HS-5 (cell line): ENCODE measurements at places on chromosomes 3 and 15.

DNA sequence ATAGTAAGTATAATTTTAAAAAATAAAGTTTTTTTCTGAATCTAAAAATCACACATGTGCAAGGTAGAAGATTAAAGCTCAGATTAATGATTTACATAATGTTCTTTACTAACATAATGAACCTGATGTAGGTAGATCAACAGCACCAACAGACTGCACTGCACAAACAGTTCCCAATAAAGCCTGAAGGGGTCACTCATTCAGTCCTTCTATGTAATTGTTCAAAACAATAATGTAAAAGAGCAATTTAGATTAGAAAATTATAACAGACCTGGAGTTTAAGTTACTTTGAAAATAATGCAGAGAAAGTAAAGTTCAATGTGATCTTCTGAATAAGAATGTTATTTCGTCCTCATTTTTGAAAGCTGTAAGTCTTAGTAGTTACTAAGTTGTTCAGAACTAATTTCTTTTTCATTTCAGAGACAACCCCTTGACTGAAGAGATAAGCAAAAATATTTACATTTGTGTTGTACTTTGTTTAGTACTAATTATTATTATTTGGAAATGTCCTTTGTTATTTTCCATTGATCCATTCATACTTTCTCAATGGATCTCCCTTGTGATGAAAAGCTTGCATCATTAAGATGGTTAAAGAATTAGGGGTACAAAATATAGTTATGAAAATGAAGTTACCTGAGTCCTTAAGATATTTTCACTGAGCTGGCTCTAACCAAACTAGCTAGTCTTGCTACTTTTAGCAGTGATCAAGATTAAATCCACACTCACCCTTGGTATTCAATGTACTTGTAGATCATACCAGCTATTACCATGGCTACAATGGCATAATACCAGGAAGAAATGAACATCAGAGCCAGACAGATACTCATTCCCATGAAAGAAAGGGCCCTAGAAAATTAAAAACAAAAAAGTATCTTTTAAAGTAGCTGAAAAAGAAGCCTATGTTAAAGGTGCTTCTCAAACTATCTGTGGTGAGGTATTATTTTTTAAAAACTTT, 16.8 kb downstream of the EMC4 start:
- DNase-seq: no peak

DNA sequence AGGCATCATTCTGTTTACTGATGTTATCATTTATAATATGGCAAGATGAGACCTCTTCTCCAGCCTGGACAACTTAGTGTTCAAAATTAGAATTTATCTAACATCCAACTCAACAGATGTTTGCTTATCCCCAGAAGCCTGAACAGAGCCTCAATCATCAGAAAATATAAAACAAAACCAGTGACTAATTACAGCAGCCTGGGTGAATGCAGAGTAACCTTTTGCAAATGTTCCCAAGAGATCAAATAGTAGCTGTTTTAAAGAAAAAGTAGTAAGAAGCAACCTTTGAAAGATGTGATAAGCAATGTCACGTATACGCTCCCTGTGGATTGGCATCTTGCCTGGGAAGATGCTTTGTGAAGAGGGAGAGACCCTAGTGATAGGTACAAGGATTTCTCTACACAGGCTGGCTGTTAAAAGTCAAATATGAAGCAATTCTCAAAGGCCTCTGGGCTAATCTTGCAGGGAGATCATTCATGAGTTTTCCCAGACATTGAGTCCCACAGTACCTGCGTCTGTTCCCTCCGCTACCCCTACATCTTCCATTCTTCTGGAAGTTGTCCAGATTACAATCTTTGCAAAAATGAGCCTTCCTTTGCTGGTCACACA, 39.3 kb upstream of the PRICKLE2 start:
- no peak for DNase-seq

DNA sequence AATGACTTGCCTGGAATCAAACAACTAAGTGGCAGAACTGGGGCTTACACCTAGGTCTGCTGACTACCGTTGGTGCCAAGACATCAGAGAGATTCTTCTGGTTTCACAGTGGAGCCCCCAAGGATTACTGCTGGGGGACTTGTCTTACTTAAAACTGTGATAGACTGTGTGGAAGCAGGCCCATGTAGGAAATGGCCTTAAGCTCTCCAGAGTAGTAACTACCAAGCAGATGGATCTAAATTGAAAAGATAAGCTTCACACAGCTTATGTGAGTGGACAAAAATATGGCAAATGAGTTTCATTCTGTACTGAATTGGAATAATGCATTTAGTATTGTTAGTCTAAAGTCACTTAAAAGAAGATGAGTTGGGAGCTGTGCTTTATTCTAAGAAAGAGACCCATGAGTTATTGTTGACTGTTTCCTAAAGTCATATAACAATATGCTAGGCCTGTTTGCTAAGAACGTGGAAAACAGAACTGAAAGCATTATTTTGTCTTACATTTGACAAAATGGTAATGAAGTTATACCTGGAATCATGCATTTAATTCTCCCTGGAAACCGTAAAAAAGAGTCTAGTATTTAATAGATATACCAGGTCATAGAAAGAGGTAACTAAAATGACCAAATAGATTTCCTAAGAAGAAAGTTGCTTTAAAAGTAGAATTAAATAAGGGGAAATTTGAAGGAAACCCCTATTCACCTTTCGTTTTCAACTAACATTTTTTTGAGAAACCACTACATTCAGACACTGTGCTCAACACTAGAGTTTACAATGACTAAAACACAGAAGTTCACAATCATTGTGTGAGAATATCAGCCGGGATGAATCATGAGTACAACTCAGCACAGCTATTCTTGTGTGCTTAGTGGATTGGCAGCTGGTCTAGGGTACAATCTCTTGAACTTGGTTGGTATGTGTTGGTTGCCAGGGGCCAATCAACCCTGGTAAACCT, 13.0 kb upstream of the MAPK6 start:
- DNase-seq: no peak

DNA sequence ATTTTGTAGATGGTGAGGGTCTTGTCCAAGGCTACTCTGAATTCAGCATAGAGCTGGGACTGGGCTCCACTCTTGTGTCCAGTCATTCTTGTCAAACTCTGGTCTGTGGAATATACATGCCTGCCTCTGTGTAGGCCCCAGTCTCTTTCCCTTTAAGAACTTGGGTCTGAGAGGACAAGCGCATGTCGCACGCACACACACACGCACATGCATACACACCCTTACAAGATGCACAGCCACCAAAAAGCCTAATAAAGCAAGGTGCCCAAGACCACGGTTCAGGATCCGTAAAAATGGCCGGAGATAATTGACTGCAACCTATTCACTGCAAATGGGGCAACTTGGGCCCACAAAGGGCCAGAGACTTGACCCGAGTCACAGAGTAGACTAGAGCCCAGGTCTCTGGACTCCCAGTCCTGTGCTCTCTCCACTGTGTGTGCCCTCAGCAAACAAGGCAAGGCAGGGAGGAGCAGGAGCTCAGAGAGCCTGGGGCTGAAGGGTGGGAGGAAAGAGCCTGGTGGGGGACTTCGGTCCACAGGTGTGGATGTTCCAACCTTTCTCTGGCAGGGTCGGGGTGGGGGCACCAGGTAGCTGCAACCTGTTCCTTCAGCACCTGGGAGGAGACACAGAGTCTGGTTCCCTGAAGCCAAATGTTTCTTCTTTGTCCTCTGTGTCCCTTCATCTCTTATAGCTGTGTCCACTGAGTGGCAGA, 914 bp upstream of the PAQR5 start:
- no peak for DNase-seq

GRCh38 chr3:135966271-135966961, 888 bp downstream of the PPP2R3A start:
- no peak for DNase-seq

DNA sequence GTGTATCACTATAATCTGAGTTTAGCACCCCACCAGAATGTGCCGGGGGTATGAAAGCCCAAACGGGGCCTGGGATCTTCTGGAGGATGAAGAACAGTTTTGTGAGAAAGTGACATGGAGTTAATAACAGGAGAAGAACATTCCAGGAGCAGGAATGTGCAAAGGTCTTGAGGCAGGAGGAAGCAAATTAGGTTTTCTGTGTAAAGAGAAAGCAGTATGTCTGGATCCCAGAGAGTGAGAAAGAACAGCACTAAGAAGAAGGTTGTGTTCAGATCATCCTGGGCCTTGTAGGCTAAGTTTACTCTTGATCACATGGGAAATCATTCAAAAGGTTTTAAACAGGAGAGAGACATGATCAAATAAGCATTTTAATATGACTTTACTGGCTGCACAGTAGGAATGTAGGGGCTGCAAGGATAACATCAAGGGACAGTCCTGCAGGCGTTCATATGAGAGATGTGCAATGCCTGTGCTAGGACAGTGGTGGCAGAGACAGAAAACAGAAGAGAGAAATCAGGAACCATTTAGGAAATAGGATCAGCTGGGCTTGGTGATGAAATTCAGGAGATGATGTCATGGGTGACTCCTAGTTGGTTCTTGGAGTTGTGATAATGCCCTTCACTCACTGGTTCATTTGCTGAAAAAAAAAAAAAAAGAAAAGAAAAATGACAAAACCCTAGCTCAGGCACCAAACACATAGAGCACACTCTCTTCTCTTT, 113.5 kb downstream of the TNIK start:
- DNase-seq: no peak

DNA sequence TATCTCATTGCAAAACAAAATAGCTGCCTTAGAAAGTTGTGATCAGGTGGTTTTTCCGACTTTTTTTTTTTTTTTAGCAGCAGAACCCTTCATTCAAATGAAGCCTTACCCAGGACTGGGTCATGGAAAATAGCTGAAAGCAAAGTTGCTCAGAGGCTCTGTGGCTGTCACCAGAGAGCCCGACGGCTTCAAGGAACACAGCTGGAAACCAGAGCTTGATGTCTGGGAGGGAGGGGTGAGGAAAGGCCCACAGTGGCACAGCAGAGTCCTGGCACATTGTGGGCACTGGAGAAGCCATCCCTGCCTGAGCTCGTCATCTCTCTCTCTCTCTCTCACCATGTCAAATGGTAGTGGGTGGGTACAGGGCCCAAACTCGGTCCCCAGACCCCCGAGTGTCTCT, 77.5 kb downstream of the RPN1 start:
- no peak for DNase-seq

GRCh38 chr3:161349529-161350312, 21.6 kb downstream of the SPTSSB start:
- DNase-seq: peak; percentile 81

- no peak for DNase-seq
Measured at GRCh38 chr3:85228966-85229365, 270.2 kb downstream of the CADM2 start.

- no peak for DNase-seq
Measured at GRCh38 chr3:21898316-21898715, 147.3 kb upstream of the ZNF385D start.

- no peak for DNase-seq
Measured at GRCh38 chr3:197367081-197367780, 68.8 kb upstream of the DLG1 start.

- DNase-seq: no peak
Measured at GRCh38 chr15:39183164-39183881, 397.6 kb upstream of the THBS1 start.

DNA sequence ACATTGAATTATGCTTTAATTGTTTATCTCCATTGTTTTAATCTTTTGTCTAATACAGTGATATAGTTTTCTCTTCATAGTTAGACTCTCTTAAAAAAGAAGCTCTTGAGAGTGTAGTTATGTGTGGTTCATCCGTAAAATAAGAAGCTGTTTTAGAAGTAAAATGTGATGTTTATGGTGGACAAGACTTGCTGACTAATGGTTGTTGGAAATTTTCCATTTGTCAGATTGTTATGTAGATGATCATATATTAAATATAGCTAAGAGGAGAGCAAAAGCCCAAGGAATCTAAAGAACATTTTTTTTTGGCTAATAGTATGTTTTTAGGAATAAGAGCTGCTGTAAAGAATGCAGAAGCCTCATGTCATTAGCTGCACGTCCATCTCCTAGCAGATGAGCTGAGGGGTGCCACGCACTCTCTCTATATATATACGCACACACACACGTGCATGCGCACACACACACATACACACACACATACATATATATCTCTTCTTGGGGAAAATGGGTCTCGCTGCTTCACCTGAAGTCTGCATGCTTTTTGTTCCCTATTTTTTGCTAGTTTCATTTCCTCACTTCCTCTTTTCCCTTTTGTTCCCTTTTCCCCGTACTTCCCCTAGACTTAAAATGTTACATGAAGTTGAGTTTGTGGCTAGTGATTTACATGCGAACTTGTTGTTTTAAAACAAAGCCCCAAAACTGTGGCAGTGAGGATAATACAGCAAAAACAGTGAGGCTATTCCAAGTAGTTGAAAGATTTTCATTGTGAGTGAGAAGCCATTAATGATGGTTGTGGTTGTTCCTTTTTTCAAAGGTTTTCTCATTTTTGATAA, 107.8 kb downstream of the MBNL1 start:
- no peak for DNase-seq

DNA sequence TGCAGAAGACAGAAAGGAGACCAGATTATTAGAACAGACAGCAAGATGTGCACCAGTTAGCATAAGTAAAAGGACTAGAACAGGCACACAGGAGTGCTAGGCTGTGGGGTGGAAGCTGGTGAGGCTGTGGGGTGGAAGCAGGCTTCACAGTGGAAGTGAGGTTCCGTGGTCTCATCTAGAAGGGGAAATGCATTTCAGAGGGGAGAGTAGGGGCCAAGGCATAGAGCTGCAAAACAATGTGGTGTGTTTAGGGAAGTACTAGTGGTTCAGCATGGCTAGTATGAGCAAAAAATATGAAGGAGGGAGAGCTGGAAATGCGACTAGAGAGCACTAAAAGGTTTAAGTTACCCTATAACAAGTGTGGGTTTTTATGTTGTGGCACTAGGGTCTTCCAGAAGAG, 6.5 kb downstream of the POPDC2 start:
- no peak for DNase-seq

- DNase-seq: no peak
Measured at GRCh38 chr3:71453822-71454511, 129.6 kb downstream of the FOXP1 start.

DNA sequence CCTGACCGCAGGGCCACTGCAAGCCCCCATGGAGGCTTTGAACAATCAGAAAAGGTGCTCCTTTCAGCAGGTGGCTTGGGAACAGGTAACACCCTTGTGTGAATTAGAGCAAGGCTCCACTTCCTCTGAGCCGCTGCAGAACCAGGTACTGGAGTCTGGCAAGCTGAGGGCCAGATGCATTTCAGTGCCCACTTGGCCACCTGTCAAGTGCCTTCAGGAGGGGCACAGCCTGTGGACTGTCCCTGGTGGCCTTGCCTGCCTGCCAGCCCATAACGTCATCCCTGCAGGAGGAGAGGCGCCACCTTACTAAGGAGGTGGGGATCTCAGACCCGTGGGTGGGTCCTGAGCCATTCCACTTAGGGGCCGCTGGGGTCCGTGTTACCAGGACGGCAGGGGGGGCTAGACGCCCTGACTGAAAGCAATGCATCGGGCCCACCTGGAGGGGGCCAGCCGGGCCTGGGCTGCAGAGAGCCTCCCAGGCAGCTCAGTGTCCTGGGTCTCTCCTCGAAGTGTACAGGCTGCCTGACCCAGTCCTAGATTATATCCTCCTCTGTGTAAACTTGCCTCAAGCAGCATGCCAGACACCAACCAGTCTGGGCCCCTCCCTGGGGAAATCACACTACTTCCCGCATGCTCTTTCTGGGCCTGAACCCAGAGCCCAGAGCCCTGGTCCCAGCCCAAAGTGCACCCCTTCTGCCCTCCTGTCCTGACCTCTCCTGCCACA, 16.1 kb downstream of the SPTBN5 start:
- no peak for DNase-seq
